Hypothalamus (tissue), 51 donors: ENCODE measurements at places on chromosomes 2 and 18.

DNA sequence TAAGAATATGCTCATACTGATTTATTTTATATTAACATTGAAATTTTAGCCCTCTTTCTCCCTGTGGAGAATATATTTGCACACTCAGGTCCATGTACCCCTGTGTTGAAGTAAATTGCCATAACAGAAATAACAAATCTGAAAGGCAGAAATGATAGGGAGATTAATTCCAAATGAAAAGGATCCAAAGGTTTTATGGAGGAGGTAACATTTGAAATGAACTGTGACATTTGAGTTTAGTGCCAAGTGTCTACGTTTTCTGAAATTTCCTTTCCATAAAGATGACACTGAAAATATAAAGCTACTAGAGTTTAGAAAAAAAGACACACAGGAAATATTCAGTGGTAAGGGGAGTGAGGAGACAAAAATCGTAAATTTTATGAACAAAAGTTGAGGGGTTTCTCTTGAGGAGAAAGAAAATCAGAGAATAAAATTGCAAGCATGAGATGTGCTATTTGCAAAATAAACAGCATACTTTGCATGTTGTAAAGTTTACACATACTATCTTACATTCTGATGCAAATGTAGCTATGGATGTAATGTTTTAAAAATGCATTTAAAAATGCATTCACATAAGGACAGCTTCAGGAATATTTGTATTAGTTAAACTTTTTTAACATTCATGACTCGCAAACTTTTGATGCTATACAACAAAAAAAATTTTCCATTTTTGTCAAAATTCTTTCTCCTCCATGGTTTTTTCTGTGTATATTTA is 69.5 kb downstream of the BAZ2B start:
- DNase-seq: no peak

DNA sequence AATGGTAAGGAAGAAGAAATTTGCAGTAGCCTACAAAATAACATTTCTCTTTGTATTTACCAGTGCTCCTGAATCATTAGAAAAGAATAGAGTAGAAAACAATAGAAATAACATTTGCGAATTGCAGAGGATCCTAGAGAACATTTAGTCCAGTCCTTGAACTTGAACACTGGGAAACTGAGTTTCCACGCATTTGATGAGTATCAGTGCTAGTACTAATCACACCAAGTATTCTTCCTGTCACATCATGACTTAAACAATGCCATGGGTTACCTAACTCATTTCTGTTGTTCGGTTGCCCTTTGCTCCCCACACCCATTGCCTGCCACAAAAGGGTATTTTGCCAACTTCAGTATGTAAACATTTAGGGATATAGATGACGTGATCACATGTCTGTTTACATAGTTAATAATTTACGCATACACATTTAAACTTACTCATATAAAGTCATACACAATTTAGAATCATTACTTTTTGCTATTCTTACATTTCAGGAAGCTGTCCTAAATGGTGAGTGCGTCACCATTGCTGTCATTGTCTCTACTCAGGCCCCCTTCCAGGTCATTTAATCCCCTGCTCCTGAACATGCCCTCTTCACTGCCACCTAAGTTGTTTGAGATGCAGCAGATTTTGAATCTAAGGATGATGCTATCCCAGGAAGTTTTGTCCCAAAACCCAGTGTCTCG is 42.3 kb downstream of the CRIM1 start:
- DNase-seq: no peak

DNA sequence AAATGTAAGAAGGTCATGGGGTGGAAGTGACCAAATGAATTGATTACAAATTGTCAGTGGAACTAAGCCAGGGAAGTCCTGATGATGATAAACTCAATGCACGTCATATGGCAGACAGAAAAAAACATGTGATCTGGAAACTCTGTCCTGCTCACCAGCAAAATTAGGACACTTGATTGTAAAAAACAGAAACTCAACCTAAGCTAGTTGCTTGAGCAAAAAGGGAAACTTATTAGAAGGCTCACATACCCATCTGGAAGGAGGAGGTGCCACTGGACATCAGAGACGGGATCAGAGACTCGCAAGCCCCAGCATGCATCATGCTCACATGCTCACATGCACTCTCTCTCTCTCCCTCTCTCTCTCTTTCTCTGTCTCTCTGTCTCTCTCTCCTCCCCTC is 96.8 kb downstream of the SP3 start:
- DNase-seq: no peak

DNA sequence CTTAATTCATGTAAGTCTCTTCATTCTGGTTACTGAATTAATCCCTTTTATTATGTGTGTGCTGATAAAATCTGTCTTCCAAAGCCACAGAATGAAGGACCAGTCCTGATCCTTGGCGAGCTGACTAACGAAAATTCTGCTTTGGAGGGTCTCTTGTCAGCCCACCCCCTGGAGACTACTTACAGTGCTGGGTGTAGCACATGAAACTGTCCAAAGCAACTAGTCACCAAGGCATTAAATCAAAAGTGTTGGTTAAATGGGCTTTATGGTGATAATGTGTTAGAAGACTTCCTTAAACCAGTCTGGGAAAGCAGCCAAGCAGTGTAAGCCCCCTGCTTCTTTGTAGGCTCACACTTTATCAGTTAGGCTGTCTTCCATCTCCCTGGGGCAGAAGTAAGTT is 420.2 kb downstream of the SUCLG1 start:
- no peak for DNase-seq

DNA sequence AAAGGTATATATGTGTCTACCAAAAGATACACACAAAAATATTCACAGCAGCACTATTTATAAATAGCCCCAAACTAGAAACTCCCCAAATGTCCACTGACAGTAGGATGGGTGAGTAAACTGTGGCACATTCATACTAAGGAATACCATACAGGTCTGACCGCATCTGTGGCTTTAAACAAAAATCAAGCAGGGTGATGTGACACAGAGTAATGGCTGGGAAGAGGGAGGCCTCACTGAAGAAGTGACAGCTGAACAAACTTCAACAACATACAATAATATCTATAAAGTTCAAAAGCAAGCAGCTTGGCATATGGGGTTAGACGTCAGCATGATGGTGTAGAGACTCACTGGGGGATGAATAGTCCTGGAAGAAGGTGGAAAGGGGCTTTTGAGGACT is 115.1 kb upstream of the PPP1CB start:
- DNase-seq: no peak

DNA sequence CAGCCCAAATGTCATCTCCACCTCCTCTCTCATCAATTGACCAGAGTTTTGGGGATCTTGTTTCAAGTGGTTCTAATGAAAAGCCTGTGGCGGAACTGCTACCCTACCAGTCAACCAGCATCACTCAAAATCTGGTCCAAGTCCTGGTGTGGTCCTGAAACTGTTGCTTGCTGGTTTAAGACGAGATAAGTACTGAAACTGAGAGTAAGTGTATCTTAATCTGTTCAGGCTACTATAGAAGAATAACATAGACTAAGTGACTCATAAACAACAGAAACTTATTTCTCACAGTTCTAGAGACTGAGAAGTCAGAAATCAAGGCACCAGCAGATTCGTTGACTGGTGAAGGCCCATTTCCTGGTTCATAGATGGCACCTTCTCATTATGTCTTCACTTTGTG is 879 bp upstream of the GALNT5 start:
- DNase-seq: no peak

- DNase-seq: no peak
Observed at GRCh38 chr2:64841461-64841860, 147.7 kb upstream of the SLC1A4 start.
